ENCODE measurements at places on chromosomes 5 and 9.

DNA sequence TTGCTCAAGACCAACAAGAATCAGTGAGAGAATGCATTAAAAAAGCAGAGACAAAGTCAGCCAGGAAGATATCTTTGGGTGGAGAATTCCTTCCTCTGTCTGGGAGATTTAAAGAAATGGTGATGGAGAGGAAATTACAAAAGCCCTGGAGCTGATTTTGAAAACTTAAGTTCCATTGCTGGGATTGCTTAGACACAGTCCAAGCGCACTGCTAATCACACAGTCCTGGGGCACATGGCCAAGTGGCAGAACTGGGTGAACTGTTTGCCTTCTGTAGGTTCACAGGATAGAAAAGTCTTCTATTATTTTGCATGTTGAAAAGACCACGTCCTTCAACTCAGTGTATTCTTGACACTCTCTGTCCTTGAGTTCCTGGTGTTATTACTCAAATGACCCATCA lies 284.9 kb upstream of the FBXL7 start:
- DNase-seq = no peak

- DNase-seq = no peak
These were observed 51.5 kb downstream of the MTMR12 start for GRCh38 chr5:32261198-32261597.

GRCh38 chr9:71032779-71033178 lies 88.6 kb downstream of the TRPM3 start:
- DNase-seq = no peak

DNA sequence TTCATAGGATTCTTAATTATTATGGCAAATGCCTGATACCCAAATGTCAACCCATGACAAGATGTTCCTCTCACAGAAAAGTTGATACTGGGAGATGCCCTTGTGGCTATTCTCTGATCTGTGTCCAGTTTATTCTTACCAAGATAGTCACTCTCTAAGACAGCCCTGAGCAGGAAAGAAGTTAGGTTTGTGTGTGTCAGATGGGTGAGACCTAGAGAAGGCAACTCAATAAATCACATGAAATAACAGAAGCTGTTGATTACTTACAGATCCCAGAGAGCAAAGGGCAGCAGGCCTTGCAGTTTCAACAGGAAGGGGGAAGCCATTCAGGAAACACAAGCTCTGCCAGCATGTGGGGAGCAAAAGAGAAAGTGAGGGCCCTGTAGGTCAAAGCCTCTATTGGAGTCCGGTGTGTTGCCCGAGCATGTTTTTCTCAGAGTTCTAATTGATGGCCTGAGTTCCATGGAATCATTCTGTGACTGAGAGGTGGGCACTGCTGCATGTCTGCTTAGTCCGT lies 1193.7 kb upstream of the CDH18 start:
- DNase-seq = no peak

DNA sequence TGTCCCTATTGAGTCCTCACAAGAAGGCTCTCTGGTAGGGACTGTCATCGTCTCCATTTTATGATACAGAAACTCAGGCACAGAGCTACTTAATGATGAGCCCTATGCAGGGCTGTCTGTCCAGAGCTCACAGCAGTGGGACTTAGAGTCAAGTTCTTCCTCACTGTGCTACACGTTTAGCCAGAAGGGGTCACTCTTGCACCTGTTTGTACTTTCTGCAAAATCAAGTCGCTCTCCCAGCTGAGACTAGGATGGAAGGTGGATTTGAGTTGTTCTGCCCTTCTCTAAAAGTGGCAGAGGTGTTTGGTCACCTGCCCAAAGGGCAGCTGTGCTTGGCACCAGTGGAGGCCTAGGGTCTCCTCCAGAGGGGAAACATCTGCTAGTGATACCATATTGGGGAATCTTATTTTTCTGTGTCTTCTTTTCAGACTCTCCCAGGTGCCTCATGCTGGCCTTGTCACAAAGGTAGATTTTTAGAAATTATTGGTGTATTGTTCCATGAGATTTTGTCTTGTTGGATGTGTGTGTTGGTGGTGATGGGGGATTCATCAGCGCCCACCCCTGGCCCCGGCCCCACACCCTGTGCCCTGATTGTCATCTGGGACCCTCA lies 104.2 kb downstream of the PPARGC1B start:
- DNase-seq = no peak

- no peak for DNase-seq
These were observed 67.8 kb upstream of the TBC1D2 start for GRCh38 chr9:98323051-98323830.

DNA sequence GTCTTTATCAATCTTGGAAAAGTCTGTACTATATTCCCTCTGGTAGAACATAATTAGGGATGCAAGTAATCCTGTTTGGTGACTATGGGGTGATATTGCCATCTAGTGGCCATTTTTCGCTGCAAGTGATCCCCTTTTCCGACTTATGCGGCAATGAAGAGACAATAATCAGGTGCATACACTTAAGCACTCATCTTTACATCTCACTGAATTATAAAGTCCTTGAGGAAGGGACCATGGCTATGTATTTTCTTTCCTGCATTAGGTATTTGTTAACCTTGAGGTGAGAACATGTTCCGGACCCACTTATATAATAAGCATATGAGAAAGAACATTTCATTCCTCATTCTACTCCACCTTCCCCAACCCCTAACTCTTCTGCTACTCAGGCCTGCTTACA lies 19.6 kb upstream of the LIX1 start:
- no peak for DNase-seq

DNA sequence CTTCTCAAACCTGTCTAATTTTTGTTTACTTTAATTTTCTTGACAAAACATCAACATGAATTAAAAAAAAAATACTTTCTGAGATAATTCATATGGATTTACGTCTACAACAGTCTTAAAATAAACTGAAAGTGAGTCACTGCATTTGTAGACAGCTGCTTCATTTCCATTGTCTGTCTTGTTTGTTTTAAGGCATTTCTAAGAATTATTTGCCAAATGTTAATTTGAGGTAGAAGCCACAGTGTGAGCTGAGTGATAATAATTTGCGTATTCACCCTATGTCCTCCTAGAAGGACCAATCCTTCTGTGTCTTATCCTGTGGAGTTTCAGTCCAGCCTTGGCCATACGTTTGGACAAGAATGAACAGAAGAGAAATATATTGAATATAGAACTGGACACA lies 174.5 kb downstream of the CFAP90 start:
- no peak for DNase-seq

DNA sequence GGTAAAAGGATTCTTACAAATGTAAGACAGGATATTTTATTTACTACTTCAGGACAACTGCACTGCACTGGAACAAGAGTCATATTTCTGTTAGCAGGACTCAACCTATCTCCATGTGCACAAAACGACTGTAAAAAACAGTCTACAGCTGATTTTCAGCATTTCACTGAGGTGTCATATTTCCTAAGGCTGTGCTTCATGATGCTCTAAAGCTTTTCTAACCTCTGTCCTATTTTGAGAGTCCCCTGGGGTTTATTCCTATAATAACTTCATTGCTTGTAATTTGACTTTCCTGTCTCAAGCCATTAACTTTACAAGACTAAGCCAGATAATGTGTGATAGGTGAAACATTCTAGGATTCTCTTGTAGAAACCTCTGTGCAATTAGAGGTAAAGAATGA lies 472.3 kb downstream of the HINT1 start:
- no peak for DNase-seq

DNA sequence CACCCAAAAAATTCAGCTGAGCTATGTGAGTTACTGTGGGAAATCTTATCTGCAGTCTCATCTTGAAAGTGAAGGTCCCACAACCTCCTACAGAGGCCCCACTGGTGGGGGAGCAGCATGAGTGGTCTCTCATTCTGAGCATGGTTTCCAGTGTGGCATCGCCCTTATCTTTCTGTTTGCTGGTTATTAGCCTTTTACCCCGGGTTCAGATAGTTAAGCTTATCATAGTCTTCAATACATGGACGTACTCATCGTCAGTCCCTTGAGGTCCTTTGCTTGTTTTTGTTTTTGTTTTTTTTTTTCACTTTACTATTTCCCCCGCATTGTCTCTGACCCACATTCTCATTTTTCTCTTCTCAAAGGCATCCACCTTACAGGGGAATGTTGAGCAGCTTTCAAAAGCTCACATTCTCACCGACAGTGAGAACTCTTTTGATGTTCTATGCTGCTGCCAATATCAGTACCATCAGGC lies 7.7 kb upstream of the HAVCR2 start:
- DNase-seq = no peak

DNA sequence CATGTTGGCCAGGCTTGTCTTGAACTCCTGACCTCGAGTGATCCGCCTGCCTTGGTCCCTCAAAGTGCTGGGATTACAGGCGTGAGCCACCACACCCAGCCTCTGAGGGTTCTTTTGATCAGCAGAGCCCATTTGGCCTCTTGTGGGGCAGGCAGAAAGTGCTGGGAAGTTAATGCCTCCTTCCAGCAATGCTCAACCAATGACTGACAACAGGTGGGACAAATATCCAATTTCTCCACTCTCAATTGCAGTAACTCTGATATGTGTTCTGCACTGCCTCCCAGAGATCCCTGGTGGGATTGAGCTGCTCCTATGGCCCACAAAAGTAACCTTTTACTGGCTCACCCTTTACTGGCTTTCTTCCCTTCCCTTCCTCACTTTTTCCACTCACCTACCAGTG lies 79.9 kb upstream of the APC start:
- no peak for DNase-seq

- no peak for DNase-seq
These were observed 148.4 kb downstream of the MAPKAP1 start for GRCh38 chr9:125558453-125559092.

GRCh38 chr9:107878462-107878861 lies 388.9 kb upstream of the KLF4 start:
- no peak for DNase-seq

- DNase-seq = no peak
These were observed 83.3 kb downstream of the MLLT3 start for GRCh38 chr9:20538956-20539355.

GRCh38 chr5:39138892-39139291 lies 64.7 kb upstream of the RICTOR start:
- no peak for DNase-seq

- no peak for DNase-seq
These were observed 72.5 kb downstream of the SPIN1 start for GRCh38 chr9:88460587-88461332.

DNA sequence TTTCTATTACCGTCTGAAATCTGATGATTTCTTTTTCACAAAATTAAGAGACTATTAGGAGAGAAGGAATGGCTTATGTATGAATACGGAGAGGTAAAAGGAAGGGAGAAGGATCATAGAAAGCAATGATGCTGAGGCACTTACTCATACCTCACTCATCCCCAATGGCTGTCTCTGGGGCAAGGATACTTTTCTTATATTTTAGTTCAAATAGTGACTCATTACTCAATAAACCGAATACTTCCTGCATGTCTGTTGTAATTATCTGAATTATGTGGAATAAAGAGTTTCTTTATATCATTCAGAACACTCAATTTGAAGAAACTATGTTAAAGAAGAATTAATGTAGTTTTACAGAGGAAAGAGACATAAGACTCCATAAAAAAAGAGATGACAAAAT lies 284.5 kb upstream of the NUDT12 start:
- DNase-seq = no peak

DNA sequence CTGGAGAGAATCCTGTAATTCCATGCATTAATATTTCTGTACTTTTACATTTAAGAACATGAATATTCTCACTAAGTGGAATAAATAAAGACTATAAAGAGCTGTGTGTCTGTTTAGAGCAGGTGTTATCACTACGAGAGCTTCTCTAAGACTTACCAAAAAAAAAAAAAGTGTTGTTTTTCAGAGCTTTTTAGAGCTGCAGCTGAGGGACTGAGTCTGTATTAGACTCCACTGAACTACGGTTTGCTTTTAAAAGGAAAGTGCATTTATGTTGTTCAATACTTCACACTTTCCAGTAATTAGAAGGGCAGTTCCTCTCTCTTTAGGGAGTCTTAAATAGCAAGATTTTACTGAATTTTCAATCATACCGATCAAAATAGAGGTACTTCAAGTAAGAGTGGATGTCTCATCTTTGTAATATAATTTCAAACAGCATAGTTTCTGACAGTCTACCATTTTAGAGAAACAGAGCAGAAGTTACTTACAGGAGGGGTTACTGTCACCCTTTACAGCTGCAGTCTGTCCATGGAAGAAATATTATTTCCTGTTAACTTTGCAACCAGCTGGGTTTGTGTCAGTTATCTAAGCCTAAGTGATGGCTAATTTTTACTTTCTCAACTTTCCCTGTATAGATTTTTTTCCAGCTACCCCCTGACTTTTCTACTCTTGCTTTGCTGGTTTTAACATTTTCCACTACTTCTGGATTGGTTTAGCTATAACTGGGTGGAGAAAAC lies 2.4 kb downstream of the SYK start:
- DNase-seq = no peak

DNA sequence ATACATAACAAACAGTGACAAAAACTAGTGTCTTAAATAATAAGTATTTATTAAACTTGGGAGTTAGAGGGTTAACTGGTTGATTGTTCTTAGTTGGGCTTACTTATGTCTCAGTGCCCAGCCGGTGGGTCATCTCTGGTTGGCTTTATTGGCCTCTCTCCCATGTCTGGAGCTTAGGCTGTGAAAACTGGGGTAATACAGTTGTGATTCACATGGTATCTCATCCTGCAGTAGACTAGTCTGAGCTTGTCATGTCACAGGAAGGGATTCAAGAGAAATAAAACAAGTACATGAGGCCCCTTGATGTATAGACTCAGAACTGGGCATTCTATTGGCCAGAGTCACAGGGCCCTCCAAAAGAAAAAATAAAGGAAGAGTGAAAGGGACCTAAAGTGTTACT lies 466.4 kb upstream of the SMC2 start:
- no peak for DNase-seq

GRCh38 chr5:6950250-6950649 lies 237.0 kb downstream of the TENT4A start:
- no peak for DNase-seq

GRCh38 chr5:32673272-32673671 lies 37.8 kb upstream of the NPR3 start:
- DNase-seq = no peak

- DNase-seq = no peak
These were observed 127.7 kb upstream of the RAD23B start for GRCh38 chr9:107155244-107155817.

DNA sequence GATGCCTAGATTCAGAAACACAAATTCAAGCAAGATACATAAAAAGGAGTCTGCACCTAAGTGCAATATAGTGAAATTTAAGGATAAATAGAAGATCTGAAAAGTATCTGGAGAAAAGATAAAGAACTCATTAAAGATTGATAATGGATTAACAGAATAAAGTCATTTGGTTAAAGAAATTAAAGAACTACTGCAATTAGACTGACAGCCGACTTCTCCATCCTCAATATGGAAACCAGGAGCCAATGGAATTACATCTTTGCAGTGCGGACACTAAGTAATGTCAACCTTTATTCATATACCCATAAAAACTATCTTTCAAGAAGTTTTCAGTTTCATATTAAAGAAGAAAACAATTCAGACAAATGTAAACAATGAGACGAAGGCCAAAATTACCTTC lies 81.0 kb downstream of the MRPL36 start:
- no peak for DNase-seq

All from activated T-helper 1 cell treated with anti-CD3 and anti-CD28 coated beads, Interleukin-2, amount 50 U/mL, for 16 hours (primary cell).